ENCODE measurements at places on chromosomes 5 and 9.
A peak's percentile ranks its signal among the peaks of the same experiment; 100 is the strongest.

DNA sequence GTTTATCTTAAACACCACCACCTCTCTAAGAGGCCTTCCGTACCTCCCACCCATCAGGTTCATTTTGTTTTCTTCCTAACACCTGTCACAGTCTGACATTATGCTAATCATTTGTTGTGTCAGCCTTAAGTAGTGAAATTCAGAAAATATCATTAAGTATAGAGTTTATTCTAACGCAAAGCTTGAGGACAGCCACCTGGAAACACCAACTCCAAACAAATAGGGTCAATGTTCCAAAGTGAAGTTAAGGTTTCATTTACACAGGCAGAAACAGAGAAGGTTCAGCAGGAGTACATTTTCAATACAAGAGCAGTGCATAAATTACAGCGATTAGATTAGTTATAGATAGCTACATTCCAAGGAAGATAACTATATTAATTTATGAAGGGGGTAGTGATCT, 1.3 kb upstream of the SMC5 start:
- DNase-seq = no peak

- DNase-seq = peak; percentile 69
Measured at GRCh38 chr9:121562301-121562700, 62.7 kb upstream of the GGTA1 start.

GRCh38 chr5:31362529-31362900, 169.0 kb downstream of the CDH6 start:
- DNase-seq = no peak

GRCh38 chr9:36665921-36666431, 93.3 kb downstream of the MELK start:
- peak; percentile 1 for DNase-seq

- DNase-seq = no peak
Measured at GRCh38 chr9:124629600-124629999, 122.4 kb upstream of the NR5A1 start.

DNA sequence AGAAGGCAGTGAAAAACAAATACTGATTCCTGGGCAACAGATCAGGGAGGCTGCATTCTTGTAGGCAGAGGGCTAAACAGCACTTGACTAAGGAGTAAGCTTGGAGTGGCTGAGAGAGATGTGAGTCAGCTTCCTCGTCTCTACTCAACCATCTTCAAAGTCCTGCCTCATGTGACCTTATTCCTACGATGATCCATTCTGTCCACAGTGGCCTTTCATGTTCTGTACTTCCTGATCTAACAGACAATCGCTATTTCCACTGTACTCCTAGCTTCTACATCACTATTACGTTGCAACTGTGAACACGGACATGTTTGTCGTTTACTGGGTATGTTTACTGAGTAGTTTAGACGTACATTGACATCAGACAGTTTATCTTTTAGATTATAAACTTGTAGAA, 365.4 kb downstream of the ARL15 start:
- DNase-seq = no peak

- no peak for DNase-seq
Measured at GRCh38 chr5:67842806-67843205, 372.8 kb upstream of the PIK3R1 start.

GRCh38 chr5:93395010-93395409, 186.0 kb downstream of the NR2F1-AS1 start:
- no peak for DNase-seq

GRCh38 chr9:106862821-106863720, at the start of gene ZNF462:
ZNF462 (plus strand) TSS chr9:106863166; CDS start chr9:106923384, 60,218 bp downstream.
- no peak for DNase-seq

DNA sequence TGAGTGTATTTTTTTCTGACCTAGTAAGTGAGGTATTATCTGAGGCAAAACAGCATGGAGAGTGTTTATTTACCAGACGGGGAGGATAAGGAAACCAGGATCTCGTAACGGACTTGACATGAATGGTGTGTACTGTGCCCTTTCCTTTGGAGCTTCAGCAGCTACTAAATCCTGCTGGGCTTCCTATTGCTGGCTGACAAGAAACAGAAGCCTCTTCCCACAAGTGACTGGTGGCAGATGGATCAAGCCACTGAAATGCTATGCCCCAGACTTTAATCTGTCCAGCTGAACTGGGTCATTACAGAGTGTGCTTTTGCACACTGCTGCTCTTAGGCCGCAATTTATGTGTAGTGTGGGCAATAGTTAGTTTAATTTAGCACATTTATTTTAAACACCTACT, 162.7 kb upstream of the MRPS30 start:
- no peak for DNase-seq

DNA sequence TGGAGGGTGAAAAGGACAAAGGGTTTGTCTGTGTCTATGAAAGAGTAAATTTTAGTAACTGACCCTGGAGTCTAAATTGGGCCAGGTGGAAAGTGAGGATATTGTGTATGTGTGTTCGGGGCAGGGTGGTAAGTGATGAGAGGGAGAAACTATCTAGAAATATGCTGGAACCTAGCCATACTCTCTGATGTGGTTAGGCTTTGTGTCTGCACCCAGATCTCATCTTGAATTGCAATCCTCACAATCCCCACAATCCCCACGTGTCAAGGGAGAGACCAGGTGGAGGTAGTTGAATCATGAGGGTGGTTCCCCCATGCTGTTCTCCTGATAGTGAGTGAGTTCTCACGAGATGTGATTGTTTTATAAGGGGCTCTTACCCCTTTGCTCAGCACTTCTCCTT, 60.6 kb downstream of the COMMD10 start:
- DNase-seq = no peak

- DNase-seq = no peak
Measured at GRCh38 chr5:176561259-176561658, 12.1 kb downstream of the CDHR2 start.

DNA sequence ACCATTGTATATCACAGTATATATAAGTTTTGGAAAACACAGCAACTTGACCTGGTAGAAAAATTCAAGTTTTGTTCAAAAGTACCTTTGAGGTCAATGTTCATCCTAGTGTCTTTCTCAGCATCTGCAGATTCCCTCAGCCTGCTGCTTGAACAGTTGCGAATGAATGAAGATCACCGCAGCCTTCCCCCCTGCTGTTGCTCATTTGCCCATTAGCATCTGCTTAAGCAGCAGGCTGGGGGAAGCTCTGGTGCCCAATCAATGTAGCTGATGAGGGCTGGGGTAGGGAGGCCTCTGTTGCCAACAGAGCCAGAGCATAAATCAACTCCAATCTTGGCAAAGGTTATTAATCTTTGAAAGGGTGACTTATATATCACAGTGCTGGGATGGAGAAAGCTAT, 586.5 kb upstream of the PTPRD start:
- DNase-seq = no peak

DNA sequence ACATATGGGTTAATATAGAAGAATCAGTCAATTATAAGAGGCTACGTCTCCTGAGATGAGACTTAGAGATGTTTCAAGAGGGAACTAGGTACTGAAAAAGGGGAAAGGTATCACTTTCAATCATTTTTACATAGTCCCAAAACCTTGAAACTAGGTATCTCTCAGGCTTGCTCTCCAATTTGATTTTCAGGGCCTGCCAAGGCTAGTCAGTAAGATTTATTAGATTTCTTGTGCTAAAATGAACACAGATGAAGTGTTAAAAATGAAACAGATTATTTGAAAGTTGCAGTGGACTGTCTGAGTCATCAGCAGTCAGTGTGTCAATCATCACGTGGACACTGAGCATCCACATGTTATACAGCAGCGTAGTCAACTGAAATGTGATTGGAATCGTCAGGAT, 591.1 kb downstream of the DTWD2 start:
- no peak for DNase-seq

- DNase-seq = no peak
Measured at GRCh38 chr5:30001826-30002225, 1191.7 kb upstream of the CDH6 start.

DNA sequence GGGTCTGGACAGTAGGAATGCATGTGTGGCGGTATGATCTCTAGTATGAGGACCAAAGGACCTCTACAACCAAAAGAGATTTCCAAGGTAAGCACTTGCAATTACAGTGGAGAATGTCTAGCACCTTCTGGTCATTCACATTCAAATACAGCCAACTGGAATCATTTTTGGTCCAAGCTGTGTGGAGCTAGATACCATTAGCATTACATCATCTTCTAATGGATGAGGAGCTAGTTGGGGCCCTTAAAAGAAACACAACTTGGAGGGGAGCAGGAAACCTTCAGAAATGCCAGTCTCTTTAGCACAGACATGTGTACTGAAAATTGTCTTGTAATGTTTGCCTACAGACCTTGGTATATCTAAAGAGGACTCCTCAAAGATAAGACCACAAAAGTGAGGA, 244.7 kb downstream of the BNC2 start:
- DNase-seq = no peak

DNA sequence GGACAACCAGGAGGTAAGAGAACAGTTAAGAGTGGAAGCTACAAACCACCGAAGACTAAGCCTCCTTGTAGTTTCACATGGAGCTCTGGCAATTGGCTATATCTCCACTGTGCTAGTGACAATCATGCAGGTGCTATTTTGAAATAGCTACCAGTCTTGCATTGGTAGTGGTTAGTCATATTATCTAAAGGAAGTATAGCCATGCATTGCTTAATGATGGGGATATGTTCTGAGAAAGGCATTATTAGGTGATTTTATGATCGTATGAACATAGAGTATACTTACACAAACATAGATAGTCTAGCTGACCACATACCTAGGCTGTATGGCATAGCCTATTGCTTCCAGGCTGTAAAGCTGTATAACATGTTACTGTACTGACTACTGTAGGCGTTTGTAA, 28.4 kb downstream of the HSDL2 start:
- DNase-seq = peak; percentile 49

- DNase-seq = peak; percentile 1
Measured at GRCh38 chr5:57494104-57495098, 11.8 kb upstream of the ACTBL2 start.

- no peak for DNase-seq
Measured at GRCh38 chr9:37405764-37406380, 16.6 kb upstream of the GRHPR start.

DNA sequence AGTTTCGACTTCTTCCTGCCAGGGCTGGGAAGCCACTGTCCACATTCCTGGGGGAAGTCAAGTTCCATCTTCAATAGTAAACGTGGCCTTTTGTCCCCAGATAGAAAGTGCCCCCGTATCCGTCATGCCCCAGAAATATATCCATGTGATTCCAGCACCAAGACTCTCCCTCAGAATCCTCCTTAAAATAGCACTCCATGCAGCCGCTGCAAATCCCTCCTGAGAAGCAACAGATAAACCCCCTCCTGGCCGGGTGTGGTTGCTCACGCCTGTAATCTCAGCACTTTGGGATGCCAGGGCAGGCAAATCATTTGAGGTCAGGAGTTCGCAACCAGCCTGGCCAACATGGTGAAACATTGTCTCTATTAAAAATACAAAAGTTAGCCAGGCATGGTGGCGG, 126.1 kb downstream of the OLFM1 start:
- no peak for DNase-seq

GRCh38 chr5:123875561-123876275, 363.7 kb downstream of the CSNK1G3 start:
- no peak for DNase-seq

DNA sequence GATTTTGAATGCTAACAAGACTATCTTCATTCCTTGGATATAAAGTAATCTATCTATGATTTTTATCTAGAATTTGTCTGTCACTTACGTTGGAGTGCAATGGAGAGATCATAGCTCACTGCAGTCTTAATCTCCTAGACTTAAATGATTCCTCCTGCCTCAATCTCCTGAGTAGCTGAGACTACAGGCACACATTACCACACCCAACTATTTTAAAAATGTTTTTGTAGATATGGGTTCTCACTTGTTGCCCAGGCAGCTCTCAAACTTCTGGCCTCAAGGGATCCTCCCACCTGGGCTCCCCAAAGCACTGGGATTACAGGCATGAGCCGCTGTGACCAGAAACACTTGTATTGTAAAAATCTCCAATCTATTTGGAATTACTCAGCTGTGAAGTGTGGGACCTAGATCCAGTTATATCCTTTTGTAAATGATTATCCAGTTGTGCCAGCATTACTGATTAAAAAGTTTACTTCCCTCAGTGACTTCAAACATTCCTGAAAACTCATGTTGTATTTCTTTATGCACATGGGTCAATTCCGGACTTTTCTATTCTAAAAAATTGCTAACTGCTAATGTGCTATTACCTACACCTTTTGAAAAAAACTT, 1793.8 kb upstream of the WWC1 start:
- DNase-seq = no peak

DNA sequence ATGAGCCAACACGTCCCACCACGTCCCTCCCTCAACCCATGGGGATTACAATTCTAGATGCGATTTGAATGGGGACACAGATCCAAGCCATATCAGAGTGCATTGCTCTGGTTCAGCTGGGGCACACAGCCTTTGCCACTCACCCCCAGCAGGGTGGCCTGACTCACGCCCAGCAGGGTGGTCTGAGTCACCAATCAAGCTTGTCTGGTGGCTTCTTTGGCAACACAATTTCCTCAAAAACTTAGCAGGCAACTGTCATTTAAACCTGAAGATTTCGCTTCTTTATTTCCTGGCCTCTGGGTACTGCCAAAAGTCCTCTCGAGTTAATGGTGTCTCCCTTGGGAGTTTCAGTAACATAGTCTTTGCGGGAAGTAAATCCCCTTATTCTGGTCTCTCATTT, 16.3 kb upstream of the SEMA5A start:
- DNase-seq = no peak

DNA sequence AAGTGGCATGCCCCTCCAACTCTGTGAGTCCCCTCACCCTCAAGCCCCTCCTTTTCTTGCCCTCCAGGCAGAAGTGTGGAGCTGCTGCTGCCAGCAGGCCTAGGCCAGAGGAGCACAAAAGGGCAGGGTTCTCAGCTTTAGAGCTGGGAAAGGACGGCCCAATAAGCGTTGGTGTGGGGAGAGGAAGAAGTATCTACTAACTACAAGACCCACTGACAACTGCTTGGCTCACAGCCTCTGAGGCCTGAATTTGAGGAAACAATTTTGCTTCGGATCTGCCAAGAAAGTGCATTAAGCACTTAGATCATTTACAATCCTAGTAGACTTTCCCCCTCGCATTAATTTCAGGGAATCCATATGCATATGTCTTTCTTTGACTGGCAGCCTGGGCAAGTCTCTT, 179.4 kb downstream of the SNX18 start:
- DNase-seq = no peak

Data from HL-60 (cell line).